M059J (cell line): ENCODE measurements at places on chromosomes 13 and 19. TPM values are rescaled to one million over a fixed set of nuclear protein-coding genes. Genes with fewer than 3 reads are reported as not detected.
A peak's percentile ranks its signal among the peaks of the same experiment; 100 is the strongest.

Gene NOVA2
- total RNA-seq = 0.10 TPM in 2 replicates

DNA sequence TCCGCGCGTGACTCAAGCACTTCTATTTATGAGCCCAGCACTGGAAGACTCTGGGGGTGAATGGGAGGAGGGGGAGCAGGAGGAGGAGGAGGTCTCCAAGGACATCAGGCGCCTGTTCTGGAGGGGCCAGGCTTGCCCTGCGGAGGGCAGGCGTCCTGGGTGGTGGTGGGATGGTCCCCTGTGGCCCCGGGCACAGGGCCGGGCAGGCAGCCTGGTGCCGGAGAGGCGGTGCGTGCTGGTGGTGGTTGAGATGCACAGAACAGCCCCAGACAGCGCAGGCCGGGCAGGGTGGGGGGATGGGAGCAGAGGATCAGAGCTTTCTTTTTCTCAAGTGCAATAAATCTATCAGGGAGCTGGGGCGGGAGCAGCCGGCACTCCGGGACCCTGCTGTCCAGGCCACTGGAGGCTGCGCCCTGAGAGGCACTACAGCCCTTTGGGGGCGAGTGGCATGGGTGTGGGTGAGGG is 14.0 kb downstream of the NKPD1 start:
- DNase-seq = no peak

GRCh38 chr13:73201626-73202025 is 142.8 kb downstream of the KLF5 start:
- no peak for DNase-seq

DNA sequence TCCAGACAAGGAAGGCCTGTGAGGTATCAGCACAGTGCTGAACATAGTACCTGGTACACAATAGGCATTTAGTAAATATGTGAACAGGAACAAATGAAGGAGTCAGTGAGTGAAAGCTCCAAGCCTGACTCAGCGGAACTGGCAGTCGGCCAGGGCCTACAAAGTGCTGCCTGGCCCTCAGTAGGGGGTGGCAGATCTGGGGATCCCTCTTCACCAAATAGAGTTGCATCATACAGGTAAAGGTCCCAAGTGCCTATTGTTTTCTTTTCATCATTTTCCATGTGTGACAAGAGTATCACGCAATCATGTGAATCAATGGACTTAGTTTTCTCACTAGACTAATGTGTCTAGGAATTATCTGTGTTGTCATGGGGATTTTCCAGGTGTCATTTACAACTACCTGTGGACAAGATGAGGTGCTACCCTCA is 9.2 kb downstream of the CYP2B6 start:
- peak; percentile 29 for DNase-seq

DNA sequence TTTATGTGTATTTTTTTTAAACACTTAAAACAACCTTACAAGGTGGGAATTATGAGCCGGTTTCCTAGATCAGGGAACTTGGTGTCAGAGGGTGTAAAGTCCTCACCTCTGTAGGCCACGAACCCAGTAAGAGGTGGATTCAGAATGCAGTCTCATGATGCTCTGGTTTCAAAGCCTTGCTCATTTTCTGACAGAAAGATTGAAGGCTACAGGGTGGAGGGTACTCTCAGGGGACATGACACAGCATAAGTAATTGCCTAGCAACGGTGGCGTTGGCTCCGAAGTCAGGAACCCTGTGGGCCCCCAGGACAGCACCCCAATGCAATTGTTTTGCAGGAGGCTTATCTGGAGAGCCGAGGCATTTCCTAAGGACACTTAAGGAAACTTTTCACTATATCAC is 794.7 kb downstream of the EFNB2 start:
- no peak for DNase-seq

DNA sequence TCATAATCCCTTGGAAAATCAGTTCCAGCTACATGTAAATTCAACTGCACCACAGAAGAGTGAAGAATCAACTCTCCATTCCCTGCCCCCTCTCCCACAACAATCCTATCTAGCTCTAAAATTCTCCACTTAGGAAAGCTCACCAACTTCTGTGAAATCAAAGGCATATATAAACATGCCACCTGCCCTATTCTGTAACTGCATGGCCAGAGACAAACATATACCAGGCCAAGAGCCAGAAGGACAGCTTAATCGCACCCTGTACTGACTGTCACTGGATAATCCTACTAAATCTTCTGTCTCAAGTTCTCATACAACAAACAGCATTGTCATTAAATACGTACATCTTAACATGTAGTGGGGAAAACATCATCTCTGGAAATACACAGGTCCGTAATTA is 58.2 kb upstream of the EEF1AKMT1 start:
- no peak for DNase-seq

DNA sequence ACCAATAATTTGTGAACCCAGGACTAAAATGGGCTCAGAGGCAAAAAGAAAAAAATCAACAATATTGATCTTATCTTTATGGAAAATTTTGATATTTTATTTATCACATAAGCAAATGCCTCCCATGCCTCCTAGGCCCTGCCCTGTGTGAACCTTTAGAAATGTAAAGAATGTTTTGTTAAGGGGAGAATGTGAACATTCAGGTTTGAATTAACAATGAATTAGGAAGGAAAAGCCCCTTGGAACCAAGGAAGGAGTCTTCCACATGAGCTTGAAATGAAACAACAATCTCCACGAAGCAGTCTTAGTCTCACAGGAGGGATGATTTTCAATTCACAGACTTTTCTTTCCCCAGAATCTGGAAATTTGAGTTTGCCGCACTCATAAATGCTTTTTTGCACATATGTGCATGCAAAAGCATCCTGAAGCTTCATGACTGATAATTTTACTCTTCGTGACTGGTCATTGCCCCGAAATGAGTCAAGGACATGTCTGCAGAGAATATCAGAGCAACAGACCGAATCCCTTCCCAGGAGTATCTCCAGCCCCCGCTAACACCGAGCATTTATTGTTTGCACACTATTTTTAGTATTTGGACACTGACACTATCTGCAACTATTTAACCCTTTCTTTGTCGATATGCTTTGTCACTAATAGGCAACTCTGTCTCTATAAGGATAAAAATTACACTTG is 135.2 kb downstream of the DCT start:
- DNase-seq = no peak

- no peak for DNase-seq
These were observed 18.1 kb upstream of the SPATA13 start for GRCh38 chr13:24142453-24142852.

GRCh38 chr13:48852911-48853727 is 122.6 kb upstream of the FNDC3A start:
- no peak for DNase-seq

GRCh38 chr19:34241513-34242337 is 12.6 kb upstream of the GARRE1 start:
- DNase-seq = no peak

Gene ZNF91
- 28.6 and 29.3 TPM in 2 replicates for total RNA-seq

GRCh38 chr13:106003651-106004050 is 531.8 kb downstream of the EFNB2 start:
- no peak for DNase-seq

- DNase-seq = peak; percentile 97
These were observed 12.5 kb downstream of the ZNF611 start for GRCh38 chr19:52722062-52723003.

- no peak for DNase-seq
These were observed 443.9 kb downstream of the FGF9 start for GRCh38 chr13:22114630-22115311.

Gene ZNF43
- 3.7 and 8.7 TPM in 2 replicates for total RNA-seq

DNA sequence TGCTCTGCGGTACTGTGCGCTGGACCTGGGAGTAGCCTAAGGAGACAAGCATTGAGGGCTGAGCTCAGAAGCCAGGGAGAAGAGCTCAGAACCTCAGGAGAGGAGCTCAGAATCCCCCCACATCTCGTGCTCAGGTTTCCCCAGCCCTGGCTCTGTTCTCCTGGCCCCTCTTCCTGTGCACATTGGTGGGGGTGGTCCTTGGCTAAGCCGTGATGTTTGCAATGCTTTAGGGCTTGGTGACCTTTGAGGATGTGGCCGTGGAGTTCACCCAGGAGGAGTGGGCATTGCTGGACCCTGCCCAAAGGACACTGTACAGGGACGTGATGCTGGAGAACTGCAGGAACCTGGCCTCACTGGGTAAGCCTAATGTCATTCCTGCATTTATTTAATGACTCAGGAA is 6.6 kb downstream of the ZNF557 start:
- no peak for DNase-seq

- DNase-seq = peak; percentile 34
These were observed 696 bp downstream of the ZNF460 start for GRCh38 chr19:57280962-57281400.

Gene PNPLA6
- 46.3 and 86.0 TPM in 2 replicates for total RNA-seq

Gene NPAS1
- total RNA-seq = 0.37 and 0.39 TPM in 2 replicates

GRCh38 chr13:89003656-89004055 is 1332.5 kb downstream of the SLITRK5 start:
- DNase-seq = no peak

- DNase-seq = no peak
These were observed at the start of gene A1BG for GRCh38 chr19:58352760-58353671. Gene A1BG, minus strand, starts transcription at chr19:58353492. Its CDS starts 55 bp downstream, at chr19:58353437.

DNA sequence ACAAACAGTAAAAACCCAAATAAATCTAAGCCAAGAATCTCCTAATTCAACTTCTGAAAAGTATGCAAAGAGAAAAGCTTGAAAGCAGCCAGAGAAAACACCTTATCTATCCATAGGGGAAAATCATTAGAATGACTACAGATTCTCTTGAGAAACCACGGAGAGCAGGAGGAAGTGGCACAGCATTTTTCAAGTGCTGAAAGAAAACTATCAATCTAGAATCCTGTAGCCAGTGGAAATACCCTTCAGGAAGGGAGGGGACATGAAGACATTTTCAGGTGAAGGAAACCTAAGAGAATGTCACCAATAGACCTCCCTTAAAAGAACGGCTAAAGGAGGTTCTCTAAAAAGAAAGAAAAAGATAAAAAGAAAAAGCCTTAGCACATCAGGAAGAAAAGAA is 66.2 kb upstream of the XPO4 start:
- DNase-seq = no peak

Gene TEKTIP1
- not detected in 2 replicates for total RNA-seq

- DNase-seq = no peak
These were observed 809.6 kb downstream of the EFNB2 start for GRCh38 chr13:105725887-105726286.

- DNase-seq = no peak
These were observed 30.6 kb downstream of the RAP2A start for GRCh38 chr13:97464561-97464960.

Gene ZNF724
- 11.1 and 14.0 TPM in 2 replicates for total RNA-seq

Gene ACTMAP
- total RNA-seq = 0.76 and 1.3 TPM in 2 replicates

Gene PDE4C
- 0.07 and 0.15 TPM in 2 replicates for total RNA-seq

DNA sequence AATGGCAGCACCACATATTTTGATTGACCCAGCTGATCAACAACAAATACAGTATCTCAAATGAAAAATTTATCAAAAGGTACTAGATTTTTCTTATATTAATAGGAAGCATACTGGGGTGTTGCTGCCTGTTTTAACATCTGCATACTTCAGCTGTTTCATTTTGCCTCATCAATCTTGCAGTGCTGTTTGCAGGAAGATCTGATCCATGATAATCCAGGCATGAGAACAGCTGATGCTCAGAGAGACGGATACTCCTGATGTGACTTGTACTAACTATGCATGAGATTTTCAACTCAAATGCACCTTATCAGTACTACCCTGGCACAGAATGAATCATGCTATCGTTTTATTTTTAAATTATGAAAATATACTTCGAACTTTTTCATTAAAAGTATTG is 2136.8 kb downstream of the PCDH9 start:
- DNase-seq = no peak

- no peak for DNase-seq
These were observed 393.6 kb downstream of the TDRD3 start for GRCh38 chr13:60790620-60791019.

DNA sequence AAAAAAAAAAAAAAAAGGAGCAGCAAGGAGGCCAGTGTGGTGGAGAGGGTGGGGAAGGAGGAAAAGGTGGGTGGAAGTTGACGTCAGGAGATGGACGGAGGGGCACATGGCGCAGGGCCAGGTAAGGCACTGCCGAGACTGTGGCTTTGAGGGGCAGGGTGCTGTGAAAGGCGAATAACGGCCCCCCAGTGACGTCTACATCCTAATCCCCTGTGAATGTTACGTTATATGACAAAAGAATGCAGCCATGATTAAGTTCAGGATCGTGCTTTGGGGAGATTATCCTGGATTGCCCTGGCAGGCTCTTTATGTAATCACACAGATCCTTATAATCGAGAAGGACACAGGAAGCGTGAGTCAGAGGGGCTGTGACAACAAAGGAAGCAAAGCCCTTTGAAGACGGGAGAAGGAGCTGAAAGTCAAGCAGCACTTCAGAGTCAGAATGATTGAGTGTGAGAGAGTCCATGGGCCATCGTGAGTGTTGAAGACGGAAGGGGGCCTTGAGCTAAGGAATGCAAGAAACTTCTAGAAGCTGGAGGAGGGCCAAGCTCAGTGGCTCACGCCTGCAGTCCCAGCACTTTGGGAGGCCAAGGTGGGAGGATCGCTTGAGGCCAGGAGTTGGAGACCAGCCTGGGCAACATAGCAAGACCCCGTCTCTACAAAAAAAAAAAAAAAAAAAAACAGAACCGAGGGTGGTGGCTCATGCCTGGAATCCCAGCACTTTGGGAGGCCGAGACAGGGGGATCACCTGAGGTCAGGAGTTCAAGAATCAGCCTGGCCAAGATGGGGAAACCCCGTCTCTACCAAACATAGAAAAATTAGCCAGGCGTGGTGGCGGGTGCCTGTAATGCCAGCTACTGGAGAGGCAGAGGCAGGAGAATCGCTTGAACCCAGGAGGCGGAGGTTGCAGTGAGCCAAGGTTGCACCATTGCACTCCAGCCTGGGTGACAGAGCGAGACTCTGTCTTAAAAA is 13.8 kb upstream of the CEACAM16 start:
- DNase-seq = peak; percentile 99

GRCh38 chr13:45943965-45944364 is 92.4 kb upstream of the SIAH3 start:
- no peak for DNase-seq

Gene KLK13
- not detected in 2 replicates for total RNA-seq

DNA sequence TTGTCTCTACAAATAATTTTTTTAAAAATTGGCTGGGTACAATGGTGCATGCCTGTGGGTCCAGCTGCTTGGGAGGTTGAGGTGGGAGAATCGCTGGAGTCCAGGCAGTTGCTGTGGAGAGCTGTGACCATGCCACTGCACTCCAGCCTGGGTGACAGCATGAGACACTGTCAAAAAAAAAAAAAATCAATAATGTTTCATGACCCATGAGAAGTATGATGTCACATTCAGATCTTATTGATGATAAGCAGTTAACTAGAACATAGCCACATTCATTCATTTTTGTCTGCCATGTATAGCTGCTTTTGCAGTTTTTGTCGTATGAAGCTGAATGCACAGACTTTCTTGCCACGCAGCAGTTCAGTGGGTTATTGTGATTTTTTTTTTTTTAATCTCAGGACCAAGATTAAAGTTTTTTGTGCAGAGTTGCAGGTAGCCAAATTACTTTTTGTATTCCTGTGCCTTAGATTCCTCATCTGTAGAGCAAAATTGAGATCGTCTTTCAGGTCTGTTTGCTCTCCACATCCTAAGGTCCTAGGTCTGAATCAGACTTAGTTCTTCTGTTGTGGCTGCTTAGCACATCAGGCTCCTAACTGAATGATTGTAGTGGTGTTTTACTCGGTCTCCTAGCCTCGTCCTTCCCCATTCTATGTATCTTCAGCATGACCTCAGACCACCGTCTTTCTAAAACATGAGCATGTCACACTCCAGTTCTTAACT is 145.2 kb downstream of the GGACT start:
- DNase-seq = no peak
